ENCODE measurements at places on chromosomes 4 and X.

DNA sequence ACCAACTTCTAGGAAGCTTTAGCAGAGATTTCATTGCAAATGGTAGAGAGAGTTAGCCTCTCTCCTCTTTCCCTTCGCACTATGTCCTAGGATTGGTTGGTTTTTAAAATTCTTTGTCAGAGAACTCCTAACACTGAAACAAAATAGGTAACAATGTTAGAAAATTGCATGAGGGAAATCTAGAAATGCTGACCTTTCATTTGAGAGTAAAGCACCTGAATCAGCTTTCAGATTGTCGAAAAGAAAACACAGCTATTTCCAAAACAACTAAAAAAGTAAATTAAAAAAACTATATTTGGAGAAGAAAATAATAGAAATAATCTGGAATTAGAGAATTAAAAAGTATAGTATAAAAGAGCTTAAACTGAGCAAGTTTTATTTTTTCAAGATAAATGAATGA, 108.1 kb upstream of the GK2 start:
- DNase-seq: no peak

DNA sequence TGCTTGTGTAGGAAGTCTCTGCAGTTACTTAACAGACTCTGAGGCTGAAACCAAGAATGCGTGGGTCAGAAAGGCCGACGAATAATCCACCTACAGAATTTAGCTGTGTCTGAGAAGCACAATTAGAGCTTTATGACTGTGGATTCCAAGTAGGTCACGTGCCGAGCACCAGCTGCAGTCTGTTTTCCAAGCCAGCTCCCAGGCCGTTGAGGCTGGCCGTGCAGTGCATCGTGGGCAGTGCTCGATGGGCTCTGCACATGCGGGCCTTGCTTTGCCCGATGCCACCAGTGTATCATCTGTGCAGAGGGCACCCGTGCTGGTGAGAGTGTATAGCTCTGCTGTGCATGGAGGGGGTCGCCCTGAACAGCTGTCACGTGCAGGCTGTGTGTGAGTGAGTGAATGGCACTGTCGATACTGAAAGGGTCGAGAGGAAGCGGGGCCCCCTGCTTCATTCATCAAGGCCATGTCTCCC, 67.5 kb upstream of the CLDN34 start:
- DNase-seq: no peak

DNA sequence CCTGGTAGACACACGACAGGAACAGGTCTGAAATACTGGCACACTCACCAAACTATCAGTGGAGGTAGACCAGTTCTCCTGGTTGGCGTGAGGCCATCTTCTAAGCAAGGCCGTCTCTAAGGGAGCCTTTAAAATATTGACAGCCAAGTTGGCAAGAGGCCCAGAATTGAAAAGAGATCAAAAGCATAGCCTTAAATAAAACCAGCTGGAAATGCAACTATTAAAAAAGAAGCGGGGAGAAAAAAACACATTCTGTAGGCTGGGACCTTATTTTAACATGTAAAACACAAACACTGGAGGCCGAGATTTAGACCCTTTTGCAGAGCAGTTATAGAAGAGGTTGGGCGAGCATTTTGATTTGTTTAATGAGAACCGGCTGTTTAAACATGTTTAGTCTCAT, 233.0 kb upstream of the CLNK start:
- DNase-seq: no peak

DNA sequence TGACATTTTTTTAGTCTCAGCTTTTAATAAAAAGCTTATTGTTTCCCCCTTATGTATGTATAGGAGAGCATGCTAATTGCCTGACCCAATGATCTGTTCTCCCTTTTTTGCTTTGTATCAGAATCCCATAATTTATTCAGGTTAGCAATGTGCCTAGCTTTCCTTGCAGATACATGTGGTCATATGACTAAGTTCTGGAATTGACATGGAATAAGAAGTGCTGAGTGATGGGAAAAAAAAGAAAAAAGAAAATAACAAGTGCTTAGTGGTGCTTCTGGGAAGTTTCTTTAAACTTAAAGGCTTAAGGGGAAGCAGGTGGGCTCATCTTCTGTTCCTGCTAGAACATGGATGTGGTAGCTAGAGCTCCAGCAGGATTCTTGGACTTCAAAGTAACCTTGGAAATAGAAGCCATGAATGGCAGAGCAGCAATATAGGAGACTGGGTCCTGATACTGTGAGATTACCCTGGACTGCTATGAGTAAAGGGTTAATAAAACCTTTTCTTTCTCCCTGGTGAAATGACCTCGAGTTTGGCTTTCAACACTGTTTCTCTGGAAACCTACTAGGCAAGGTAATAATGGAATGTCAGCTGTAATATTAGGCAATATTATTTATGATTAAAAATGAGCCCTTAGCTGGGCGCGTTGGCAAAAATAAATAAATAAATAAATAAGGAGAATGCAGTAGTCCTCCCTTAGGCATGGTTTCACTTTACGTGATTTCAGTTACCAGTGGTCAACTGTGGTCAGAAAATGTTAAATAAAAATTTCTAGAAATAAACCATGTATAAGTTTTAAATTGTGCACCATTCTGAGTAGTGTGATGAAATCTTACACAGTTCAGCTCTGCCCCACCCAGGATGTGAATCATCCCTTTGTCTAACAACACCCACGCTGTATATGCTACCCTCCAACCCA, 16.7 kb upstream of the RBM41 start:
- no peak for DNase-seq

DNA sequence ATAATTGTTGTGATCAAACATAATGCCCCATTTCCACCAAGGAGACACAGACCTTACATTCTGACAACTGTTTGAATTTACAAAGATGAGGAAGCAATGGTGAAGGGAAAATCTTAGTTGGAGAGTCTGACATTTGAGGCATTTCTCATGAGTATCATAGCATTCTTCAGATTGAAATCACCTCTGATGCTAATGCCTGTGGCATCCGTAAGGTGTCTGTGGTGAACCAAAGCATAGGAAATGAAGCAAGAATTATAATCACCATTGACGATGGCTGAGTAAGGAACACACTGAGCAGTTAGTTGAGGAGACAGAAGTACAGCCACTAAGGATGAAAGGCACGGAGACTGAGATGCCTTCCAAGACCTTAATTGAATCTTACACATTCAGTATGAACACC, 575.7 kb downstream of the TRIML1 start:
- no peak for DNase-seq

DNA sequence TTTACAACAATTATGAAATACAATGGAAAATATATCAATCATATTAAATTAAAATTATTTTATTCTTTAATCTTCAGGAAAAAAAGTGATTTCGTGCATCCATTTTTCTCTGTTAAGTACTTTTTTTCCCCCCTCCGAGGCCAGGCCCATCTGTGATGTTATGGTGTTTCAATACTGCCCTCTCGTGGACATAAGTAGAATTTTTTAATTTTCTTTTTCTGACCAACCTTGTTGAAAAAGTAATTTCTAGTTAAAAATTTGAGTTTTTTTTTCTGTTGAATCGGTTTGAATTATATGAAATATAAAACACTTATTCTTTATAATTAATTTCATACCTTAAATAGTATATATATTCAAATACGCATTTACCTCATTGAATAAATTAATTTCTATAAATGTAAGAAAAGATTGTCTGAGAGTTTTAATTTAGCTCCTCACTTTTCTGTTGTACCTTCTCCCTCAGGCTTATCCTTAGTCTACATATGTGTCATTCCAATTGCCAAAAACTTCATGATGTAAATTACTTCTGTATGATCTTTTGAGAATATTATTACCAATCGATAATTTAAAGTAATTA, 175.8 kb upstream of the TECRL start:
- no peak for DNase-seq

GRCh38 chr4:144223149-144223548, 82.6 kb upstream of the GYPA start:
- DNase-seq: no peak

GRCh38 chrX:97705936-97706335, 822.2 kb downstream of the RPA4 start:
- no peak for DNase-seq

DNA sequence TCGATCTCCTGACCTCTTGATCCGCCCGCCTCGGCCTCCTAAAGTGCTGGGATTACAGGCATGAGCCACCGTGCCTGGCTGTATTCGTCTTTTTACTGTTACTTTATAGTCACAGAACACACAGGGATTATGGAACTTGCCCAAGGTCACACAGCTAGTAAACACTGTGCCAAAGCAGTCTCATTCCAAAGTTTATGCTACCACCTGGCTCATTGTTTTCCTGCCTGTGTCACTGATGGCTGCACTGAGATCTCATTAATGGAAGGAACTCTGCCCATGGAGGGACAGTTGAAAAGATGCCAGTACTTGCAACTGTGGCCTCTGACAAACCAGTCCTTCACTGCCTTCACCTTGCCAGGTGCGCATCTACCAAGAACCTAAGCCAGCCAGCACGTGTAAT, 517.7 kb downstream of the BCOR start:
- no peak for DNase-seq

- DNase-seq: no peak
Observed at GRCh38 chrX:137567682-137568232, 1.8 kb downstream of the ZIC3 start.

- no peak for DNase-seq
Observed at GRCh38 chr4:128371001-128371777, 83.6 kb upstream of the PGRMC2 start.

- DNase-seq: no peak
Observed at GRCh38 chrX:102338162-102338561, 91.2 kb downstream of the NXF2 start.

DNA sequence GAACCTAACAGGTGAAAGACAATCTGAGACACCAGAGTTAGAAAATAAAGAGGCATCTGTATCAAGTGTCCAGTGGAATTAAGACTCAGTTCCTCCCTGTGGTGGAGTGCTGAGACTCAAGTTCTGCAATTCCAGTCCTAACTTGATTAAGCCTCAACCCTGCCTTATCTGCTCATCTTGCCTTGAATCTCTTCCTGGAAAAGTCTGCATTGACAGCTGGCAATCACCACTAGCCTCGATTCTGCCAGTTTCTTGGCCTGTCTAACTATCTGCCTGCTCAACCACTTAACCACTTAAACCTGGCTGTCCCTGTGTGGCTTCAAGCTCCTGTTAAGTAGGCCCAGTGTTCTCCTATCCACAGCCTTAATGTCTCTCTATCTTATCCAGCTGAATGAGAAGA, 22.4 kb upstream of the NEIL3 start:
- DNase-seq: no peak

DNA sequence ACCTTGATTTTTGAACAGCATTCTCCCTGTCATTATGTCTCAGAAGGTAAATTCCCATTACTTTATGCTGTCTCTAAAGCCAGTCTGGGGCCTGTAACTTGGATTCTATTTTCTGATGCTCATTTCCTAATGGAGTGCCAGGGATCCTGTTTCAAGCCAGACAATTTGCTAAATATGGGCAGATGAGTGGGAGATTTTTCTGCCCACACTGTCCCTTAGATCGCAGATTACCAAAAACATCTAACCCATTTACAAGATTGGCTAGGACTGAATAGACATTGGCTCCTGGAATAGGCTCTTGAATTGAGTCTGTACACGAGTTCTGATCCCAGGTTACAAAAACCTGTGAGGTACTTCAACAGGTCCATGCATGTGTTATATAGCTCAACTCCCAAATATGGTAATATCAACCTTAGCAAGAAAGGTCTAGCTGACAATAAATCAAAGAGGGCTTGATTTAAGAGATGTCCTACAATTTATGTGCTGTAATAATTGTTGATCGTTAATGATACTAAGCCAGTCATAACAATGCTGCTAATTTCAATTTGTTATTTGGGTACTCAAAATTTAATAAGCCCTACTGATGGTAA, 5.7 kb downstream of the GPC3 start:
- no peak for DNase-seq

DNA sequence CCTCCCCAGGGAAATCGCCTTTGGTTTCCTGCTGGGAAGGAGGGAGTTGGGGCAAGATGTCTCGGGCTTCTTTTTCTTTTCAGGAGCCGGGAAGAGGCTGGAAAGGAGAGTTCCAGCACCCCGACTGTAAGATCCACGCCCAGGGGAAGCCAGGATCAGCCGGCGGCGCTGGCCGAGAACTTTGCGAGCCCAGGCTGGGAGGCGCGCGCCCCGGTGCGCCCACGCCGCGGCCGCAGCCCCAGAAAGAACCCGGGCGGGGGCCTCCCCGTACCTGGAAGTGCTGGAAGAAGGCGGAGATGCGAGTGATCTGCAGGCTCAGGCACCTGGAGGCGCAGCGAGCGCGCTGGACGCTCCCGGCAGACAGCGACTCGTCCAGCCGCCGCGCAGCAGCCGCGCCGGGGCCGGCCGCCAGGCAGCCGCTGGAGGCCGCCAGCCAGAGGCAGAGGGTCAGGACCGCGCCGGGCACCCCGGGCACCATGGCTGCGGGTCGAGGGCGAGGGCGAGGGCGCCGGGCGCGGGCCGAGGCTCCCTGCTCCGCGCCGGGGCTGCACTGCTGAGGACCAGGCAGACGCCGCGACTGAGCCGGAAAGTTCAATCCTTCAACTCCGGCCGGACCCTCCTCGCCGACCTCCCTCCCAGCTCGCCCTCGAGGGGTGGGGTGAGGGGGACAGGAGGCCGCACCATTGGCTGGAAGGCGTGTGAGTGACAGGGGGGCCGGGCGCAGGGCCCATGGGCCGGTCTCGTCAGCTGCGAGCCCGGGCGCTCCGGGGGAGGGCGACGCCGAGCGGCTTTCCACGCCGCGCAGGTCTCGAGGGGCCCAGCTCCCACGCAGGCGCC, at the start of gene ANOS1:
Gene ANOS1 (minus strand): TSS at position 579 of the 837 bp plus-strand sequence. CDS start 101 bp downstream, at position 478.
- no peak for DNase-seq

- no peak for DNase-seq
Observed at GRCh38 chr4:3199653-3200422, 49.1 kb upstream of the MSANTD1 start.

- no peak for DNase-seq
Observed at GRCh38 chrX:54824722-54825121, 17.2 kb downstream of the MAGED2 start.

DNA sequence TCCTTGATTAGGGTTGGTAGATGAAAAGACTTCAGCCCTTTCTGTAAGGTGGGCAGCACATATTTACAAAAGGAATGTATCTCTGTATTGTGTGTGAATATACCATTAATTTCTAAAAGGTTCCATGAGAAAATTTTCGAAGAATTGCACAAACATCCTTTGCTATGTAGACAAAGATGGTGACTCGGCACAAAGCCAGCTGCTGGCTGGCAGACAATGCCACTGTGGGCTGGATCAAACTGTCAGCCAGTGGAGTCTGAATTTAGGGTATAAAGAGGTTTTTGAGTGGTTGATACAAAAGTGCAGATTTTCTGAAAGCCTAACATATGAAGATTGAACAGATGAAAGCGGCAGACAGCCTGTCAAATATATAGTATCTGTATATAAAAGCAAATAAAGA, 5.6 kb upstream of the TXK start:
- no peak for DNase-seq

GRCh38 chr4:29220761-29221160, 1499.4 kb upstream of the PCDH7 start:
- DNase-seq: no peak

All from stimulated activated CD4-positive, alpha-beta T cell treated with anti-CD3 and anti-CD28 coated beads, Interleukin-4, amount 100 ng/mL, for 4 hours (primary cell).